ENCODE measurements at places on chromosomes 1 and 21. TPM values are rescaled to one million over a fixed set of nuclear protein-coding genes. Genes with fewer than 3 reads are reported as not detected.

ANKRD35 gene
- total RNA-seq, result not detected

MARK1 gene
- total RNA-seq, result under 0.01 TPM

PBX1 gene
- 4.2 TPM for total RNA-seq

CYP4X1 gene
- total RNA-seq, result not detected

SERPINC1 gene
- total RNA-seq, result 0.10 TPM

PRR9 gene
- total RNA-seq, result not detected

SLC44A3 gene
- total RNA-seq, result 0.10 TPM

RCSD1 gene
- total RNA-seq, result 64.1 TPM

LAMC1 gene
- 2.6 TPM for total RNA-seq

SMCP gene
- not detected for total RNA-seq

SIM2 gene
- total RNA-seq, result not detected

USH2A gene
- not detected for total RNA-seq

MYCL gene
- 5.0 TPM for total RNA-seq

CLEC20A gene
- total RNA-seq, result 0.21 TPM

RAB42 gene
- total RNA-seq, result 0.52 TPM

HTR1D gene
- total RNA-seq, result not detected

ELAPOR1 gene
- total RNA-seq, result 5.6 TPM

RGS8 gene
- total RNA-seq, result not detected

TTC3 gene
- total RNA-seq, result 165 TPM

PLA2G2C gene
- total RNA-seq, result under 0.01 TPM

DMBX1 gene
- total RNA-seq, result not detected

S100A16 gene
- total RNA-seq, result not detected

CNTN2 gene
- total RNA-seq, result 0.21 TPM

CLCNKB gene
- not detected for total RNA-seq

ELF3 gene
- total RNA-seq, result 2.8 TPM

TNFRSF1B gene
- 210 TPM for total RNA-seq

HTR6 gene
- total RNA-seq, result 0.31 TPM

C1orf185 gene
- not detected for total RNA-seq

DNAJC6 gene
- 8.5 TPM for total RNA-seq

TPTE gene
- not detected for total RNA-seq

DDR2 gene
- 1.2 TPM for total RNA-seq
